ENCODE measurements at places on chromosomes 2 and 18. TPM values are rescaled to one million over a fixed set of nuclear protein-coding genes. Genes with fewer than 3 reads are reported as not detected.

OSBPL1A gene
- 38.8 TPM for total RNA-seq

GRCh38 chr2:188328419-188328818 lies 36.7 kb downstream of the GULP1 start:
- peaks cover 2% of the 10 kb centered on the region for H3K36me3 ChIP-seq
- no peaks in the 10 kb centered on the region for H3K27me3 ChIP-seq
- no peak overlapping the region for H3K27ac ChIP-seq
- DNase-seq = no peak

DNA sequence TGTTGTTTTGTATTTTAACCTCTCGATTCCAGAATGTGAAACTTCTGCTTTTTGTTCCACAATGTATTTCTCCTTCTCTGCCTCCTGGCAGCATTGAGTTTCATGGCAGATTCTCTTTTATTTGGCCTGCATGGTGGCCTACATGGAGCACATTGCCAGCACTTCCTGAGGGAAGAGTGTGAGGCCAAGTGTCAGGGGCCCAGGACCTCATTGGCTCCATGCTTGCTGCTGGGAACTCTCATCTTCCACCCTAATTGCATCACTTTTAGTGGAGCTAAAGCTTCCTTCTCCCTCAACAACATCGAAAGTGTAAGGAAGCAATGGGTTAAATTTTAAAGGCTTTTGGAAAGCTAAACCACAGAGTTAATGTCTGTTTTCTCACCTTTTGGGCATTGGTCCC lies 9.5 kb downstream of the TRIB2 start:
- H3K4me1 ChIP-seq = peaks cover 30% of the 10 kb centered on the region
- DNase-seq = no peak
- H3K27ac ChIP-seq = no peak overlapping the region
- H3K27me3 ChIP-seq = no peaks in the 10 kb centered on the region
- H3K4me3 ChIP-seq = no peak overlapping the region

DNA sequence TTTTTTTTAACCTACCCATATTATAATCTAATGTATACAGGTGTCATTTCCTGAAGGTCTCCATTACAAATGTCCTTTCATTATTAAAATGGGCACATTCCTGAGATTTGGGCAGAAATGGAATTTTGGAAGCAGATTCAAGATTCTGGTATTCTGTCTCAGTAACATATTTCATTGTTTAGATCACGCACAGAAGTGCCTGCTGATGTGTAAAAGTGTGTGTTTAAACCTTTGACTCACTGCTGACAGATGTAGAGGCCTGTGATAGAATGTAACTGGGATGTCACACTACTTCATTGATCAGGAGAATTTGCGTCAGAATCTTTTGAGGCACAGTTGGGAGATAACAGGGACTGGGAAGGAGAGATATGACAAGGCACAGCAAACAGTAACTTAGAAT lies 276.8 kb upstream of the EPAS1 start:
- DNase-seq = no peak
- no peak overlapping the region for H3K27ac ChIP-seq
- no peak overlapping the region for H3K4me3 ChIP-seq
- no peaks in the 10 kb centered on the region for H3K36me3 ChIP-seq
- H3K4me1 ChIP-seq = no peaks in the 10 kb centered on the region

SKOR2 gene
- not detected for total RNA-seq

POTEE gene
- total RNA-seq = 0.09 TPM

GRCh38 chr2:233075141-233075965 lies 15.2 kb downstream of the INPP5D start:
- no peaks in the 10 kb centered on the region for H3K4me1 ChIP-seq
- no peak for DNase-seq
- no peak overlapping the region for H3K4me3 ChIP-seq
- H3K36me3 ChIP-seq = peaks cover 3% of the 10 kb centered on the region

DNA sequence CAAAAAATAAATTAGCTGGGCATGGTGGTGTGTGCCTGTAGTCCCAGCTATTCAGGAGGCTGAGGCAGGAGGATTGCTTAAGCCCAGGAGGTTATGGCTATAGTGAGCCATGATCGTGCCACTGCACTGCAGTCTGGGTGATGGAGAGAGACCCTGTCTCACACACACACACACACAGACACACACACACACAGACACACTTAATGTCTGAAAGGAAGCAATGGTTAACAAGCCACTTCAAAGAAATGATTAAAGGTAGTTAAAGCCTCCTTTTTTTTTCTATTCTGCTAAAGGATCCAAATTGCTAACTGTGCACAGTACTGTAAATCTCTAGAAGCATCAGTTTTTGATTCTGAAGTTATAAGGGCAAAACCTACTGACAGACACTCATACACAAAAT lies 211.1 kb downstream of the TMEM163 start:
- DNase-seq = no peak
- no peaks in the 10 kb centered on the region for H3K36me3 ChIP-seq
- no peak overlapping the region for H3K4me3 ChIP-seq
- no peak overlapping the region for H3K27ac ChIP-seq

DNA sequence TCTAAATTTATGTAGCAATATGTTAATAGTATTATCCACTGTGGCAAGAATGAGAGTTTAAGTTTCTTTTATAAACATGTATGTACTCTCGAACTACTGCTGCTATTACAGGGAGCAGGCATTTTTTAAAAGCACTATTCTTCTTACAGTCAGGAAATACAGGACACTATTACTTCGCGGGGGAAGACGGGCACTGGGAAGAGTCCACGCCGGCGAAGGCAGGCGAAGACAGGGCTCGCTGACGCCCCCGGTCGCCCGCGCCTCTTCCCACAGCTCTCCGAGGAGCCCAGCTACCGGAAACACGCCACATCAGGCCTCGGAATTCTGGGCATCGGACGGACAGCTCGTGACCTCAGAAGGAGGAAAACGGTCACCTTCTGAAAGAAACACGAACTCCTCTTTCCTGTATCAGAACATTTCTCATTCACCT lies 90.2 kb downstream of the FAM161A start:
- peak overlapping the region; percentile 83 for H3K4me3 ChIP-seq
- DNase-seq = peak; percentile 93
- H3K27me3 ChIP-seq = no peaks in the 10 kb centered on the region
- H3K27ac ChIP-seq = peak overlapping the region; percentile 88
- no peaks in the 10 kb centered on the region for H3K36me3 ChIP-seq
